CD4-positive, alpha-beta T cell treated with Interleukin-15 for 1 hour (primary cell): ENCODE measurements at places on chromosomes 11 and 22.

GRCh38 chr22:28241656-28242290 lies 322.7 kb upstream of the PITPNB start:
- DNase-seq, result no peak

- DNase-seq, result no peak
These were observed 3.6 kb downstream of the ASCL2 start for GRCh38 chr11:2266586-2267305.

DNA sequence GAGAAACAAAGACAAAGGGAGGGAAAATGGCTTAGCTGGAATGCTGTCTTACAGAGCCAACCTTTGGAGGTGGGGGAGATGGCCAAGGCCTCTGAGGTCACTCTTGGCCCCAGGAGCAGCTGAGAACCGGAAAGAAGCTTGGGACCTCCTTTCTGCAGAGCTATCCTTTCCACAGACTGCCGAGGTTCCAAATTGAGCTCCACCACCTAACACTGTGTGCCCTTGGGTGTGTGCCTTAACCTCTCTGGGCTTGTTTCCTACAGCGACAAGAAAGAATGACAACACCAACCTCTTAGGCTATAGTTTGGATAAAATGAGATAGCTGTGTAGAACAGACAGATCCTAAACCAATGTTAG lies 23.2 kb downstream of the RTN4RL2 start:
- no peak for DNase-seq

GRCh38 chr11:112620621-112621394 lies 340.4 kb upstream of the NCAM1 start:
- peak; percentile 38 for DNase-seq

DNA sequence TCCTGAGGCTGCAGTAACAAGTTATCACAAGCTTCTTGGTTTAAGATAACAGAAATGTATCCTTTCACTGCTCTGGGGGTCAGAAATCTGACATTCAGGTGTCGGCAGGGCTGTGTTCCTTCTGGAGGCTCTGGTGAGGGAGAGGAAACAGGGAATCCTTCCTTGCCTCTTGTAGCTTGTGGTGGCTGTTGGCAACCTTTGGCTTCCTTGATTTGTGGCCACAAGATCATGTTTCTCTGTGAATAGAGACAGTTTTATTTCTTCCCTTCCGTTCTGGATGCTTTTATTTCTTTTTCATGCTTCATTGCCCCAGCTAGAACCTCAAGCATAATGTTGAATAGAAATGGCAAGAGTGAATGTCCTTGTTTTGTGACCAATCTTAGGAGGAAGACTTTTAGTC lies 44.0 kb downstream of the MPPED1 start:
- no peak for DNase-seq

GRCh38 chr11:130804306-130805076 lies 111.8 kb downstream of the SNX19 start:
- DNase-seq, result no peak

DNA sequence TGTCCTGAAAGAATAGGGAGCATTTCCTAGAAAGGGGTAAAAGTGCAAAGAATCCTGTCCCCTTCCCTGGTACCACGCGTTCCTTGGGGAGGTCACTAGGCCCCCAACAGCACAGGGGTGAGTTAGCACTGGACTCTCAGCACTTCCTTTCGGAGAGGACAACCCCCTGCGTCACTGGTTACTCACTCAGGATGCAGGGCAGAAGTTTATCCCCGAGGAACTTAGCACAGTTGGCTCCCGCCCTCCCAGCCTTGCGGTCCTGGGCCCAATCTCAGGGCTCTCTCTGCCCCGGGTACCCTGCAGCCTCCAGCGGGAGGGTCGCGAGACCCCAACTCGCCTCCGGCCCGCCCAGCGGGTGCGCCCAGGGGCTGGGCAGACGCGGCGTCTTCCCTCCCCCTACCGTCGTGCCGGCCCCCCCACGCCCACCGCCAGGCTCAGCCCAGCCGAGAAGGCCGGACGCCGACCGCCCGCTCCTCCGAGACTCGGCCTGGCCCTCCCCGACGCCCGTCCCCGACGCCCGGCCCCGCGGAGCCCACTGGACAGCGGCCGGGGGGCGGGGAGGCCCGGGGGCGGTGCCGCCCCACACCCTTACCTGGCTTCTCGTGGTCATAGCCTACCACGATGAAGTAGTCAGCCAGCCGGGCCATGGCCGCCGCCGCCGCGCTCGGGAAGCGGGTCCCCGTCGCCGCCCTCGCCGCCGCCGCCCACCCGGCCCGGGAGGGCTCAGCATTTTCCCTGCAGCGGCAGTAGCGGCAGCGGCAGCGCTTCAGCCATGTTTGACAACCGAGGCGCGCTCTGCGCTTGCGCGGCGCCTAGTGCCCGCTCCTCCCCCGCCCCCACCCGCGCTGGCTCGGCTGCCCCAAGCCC lies at the start of gene SBF2:
Gene SBF2, minus strand, starts transcription at position 797 of the 867 bp plus-strand sequence. Its CDS starts 150 bp downstream, at position 647.
- DNase-seq, result peak; percentile 83

DNA sequence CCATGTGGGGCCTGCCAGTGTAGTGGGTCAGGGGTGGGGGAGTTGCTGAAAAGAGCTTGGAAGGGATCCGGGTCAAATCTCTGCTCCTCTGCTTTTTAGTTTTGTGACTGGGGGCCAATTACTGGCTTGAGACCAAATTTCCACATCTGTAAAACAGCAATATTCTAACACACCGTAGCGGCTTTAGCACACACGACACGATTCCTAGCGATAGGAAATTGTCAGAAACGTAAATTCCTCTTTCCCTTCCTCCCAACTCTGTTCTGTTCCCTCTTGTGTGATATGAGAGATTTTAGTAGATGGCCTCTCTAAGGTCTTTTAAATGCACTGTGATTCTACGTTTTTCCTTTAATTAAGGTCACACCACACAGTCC lies 71.9 kb downstream of the MICAL2 start:
- no peak for DNase-seq

- no peak for DNase-seq
These were observed 4.0 kb downstream of the VSTM5 start for GRCh38 chr11:93846411-93846810.

- DNase-seq, result no peak
These were observed at the start of gene SLN for GRCh38 chr11:107711861-107712755. TSS of gene SLN (minus strand) at chr11:107712056.

DNA sequence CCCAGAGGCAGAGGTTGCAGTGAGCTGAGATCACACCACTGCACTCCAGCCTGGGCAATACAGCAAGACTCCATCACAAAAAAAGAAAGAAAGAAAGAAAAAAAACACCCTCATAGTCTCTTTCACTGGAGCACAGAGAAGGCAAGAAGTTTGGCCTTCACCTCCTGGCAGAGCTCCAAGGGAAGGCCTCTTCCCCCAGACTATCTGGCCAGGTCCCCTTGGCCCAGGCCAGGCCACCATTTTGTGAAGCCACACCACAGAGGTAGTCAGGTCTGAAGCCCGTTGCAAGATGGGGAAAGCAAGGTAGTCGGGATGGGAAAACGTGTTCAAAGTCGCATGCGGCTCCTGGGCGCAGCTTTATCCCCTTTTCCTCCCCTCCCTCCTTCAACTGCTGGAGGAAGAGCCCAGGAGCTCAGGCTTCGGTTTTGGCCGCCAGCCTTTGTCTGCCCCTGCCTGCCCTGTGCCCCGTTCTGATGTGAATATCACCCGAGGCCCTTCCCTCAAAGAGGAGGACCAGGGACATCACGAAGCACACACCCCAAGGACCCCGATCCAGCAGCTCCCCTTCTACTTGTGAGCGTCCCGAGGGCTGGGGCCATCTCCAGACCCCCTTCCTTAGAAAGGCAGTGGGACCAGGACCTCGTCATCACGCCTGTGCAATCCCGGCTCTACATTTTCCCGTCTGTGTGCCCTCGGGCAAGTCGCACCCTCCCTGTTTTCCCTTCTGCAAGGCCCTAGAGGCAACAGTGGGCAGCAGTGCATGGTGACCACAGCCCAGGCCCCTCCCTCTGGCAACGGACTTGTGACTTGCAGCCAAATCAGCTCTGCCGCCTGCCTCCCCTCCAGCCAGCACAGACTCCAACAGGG lies 17.7 kb downstream of the CABP7 start:
- no peak for DNase-seq

- DNase-seq, result no peak
These were observed 90.8 kb upstream of the HORMAD2 start for GRCh38 chr22:29989446-29989845.

GRCh38 chr11:92703449-92703830 lies 266.0 kb upstream of the MTNR1B start:
- no peak for DNase-seq

GRCh38 chr11:118929501-118930093 lies 3.9 kb upstream of the BCL9L start:
- peak; percentile 87 for DNase-seq

DNA sequence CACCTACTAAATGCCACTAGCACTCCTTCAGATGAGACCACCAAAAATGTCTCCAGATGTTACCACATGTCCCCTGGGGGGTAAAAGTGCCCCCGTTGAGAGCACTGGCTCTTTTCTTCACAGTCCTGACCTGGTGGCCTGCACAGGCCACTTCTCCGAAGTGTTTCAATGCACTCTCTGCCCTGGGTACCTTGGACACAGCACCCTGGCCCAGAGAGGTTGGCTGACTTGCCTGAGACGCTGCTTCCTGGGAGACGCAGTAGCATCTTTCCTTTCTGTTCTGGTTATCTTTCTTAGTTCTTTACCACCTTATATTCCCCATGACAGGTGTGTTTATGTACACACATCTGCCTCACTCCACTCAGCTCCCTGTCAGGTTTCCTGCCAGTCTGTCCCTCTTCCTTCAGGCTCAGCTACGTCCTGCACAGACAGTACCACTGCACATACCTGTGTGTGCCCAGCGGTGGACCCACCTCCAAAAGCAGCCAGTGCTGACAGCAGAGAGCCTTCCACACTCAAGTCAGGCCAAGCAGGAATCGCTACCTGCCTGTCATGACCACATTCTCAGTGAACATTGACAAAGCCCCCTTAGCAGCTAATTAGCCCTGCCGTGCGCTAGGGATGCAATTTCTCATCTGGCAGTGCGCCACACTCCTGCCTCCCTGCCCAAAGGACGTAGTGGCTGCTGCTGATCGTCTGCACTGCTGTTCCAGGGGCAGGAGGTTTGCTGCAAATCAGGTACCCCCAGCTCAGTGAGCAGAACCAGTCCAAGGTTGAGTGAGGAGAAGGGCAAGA lies 39.0 kb downstream of the FAM83F start:
- DNase-seq, result no peak

GRCh38 chr11:58276151-58276550 lies 8.1 kb upstream of the OR10W1 start:
- DNase-seq, result no peak

DNA sequence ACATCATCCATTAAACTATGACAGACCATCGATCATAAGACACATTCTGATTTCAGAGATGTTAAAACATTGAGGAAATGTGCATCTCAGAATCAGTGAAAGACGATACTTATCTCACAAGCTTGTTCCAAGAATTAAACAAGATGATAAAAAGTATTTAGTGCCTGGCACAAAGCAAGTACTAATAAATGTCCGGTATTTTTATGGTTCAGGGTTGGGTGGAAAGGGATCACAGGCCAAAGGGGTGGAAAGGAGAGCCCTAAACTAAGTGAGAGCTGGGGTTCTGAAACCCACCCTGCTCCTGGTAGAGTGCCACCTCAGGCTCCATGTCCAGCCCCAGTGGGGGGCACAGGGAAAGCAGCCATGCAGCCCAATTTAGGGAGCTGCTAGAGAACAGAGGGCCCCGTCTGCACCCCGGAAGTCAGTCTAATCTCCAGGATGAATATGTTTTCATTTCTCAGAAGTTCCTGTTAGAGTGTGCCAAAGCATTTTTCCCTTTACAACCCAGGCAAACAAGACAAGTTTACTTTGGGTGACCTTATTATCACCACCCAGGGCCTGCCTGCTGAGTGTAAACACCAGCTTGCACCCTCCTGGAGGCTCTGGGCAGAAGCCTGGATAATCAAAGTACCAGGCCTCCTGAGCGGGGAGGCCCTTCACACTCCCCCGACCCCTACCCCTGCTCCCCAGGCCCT lies 3.8 kb upstream of the CREB3L1 start:
- no peak for DNase-seq

- DNase-seq, result no peak
These were observed 3.3 kb downstream of the TECTA start for GRCh38 chr11:121104312-121104762.

DNA sequence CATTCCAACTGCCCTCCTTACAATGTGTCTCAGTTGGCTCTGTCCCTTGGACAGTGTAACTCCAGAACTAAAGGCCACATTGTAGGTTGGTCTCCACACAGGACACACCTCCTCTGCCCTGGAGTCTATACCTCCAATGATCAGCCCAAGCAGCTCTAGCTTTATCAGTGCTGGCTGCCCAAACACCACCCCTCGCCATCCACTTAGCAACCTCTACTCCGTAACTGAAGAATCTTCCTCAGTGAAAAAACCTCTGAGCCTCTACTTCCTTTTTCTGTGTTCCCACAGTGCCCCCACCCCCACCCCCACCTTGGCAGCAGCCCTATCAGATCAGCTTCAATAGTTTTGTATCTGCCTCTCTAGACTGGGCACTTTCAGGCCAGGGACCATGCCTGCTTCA lies 33.4 kb downstream of the SERPINH1 start:
- no peak for DNase-seq

DNA sequence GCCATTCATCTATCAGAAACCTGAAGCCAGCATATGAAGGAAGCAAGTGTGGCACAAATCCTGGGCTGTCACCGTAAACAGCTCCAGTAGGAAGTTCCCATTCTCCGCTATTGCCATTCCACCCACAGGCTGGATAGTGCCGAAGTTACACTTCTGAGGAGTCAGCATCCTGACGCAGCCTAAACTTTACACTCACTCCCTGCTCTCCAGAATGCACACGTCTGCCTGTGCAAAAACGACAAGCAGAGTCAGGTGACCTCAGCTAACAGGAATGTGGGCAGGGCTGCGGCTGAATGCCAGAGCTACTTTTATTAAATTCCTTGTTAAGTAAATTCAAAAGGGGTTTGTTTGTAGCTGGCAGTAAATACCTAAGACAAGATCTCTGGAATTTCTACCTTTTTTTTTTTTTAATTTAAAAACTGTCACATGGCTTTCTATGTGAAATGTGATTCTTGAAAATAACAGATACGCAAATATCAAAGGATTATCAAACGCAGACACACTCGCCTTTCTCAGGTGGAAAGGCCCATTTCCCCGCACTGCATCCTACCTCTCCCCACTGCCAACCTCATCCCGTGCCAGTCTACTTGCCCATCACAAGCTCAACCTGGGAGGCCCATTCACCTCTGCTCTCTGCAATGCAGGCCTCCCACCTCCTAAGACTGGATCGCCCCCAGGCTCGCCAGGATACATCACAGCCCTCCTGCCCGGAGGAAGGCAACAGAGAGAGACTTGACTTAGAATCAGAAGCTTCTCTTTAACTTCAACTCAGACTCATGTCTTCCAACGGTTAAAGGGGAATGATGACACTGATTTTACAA lies 33.5 kb downstream of the NFRKB start:
- DNase-seq, result no peak

GRCh38 chr11:120511116-120511819 lies at the start of gene GRIK4:
TSS of gene GRIK4 (plus strand) at chr11:120511748. CDS start at chr11:120660319, 148,571 bp downstream.
- DNase-seq, result peak; percentile 57
